ENCODE measurements at places on chromosomes 2 and 18.

DNA sequence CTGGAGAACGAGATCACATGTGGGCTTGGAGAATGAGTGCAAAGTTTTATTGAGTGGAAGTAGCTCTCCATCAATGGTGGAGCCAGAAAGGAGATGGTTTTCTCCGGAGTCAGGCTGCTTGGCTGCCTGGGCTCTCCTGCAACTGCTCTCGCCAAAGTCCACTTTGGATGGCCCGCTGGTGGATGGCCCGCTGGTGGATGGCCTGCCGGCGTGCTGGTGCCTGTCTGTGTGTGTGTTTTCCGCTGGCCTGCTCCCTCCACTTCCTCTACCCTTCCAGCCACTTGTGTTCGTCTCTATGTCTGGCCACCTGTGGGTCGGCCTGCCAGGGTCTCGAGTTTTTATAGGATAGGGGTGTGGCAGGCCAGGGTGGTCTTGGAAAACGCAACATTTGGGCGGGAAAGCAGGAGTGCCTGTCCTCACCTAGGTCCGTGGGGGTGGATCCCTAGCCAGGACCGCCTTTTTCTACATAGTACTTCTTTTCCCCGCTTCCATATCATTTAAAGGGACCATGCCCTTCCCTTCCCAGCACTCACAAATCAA, 1292.1 kb upstream of the PIK3C3 start:
- H3K27ac ChIP-seq: no peak overlapping the region
- H3K27me3 ChIP-seq: no peaks in the 10 kb centered on the region
- no peaks in the 10 kb centered on the region for H3K4me1 ChIP-seq
- no peak overlapping the region for H3K4me3 ChIP-seq
- no peaks in the 10 kb centered on the region for H3K36me3 ChIP-seq
- no peak for DNase-seq

DNA sequence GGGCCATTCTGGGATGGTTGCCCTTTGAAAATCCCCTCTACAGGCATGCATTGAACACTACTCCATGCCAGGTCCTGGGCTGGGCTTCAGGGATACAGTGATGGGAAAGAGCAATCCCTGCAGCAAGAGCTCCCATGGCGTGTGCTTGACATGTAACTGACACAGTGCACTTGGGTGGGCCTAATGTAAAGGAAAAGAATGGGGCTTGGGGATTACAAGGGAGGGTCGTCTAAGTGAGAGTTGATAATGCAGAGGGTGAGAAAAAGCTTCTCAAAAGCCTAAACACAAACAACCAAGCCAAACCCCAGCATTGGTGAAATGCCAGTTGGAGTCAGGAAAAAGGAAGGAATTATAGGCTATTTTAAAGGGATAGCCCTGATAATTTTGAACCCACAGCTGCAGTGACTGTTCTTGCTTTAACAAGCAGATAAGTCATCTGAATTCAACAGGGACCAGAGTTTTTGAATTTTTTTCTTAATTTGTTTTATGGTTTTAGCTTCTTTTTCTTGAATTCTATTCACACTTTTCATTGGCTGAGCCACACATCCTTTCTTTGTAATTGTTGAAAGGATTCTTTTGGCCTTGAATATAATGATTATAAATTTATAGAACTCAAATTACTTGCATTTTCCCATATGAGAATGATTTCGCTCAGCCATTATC, 308.7 kb downstream of the LPIN1 start:
- H3K4me1 ChIP-seq: no peaks in the 10 kb centered on the region
- no peak overlapping the region for H3K27ac ChIP-seq
- no peaks in the 10 kb centered on the region for H3K36me3 ChIP-seq
- DNase-seq: no peak

DNA sequence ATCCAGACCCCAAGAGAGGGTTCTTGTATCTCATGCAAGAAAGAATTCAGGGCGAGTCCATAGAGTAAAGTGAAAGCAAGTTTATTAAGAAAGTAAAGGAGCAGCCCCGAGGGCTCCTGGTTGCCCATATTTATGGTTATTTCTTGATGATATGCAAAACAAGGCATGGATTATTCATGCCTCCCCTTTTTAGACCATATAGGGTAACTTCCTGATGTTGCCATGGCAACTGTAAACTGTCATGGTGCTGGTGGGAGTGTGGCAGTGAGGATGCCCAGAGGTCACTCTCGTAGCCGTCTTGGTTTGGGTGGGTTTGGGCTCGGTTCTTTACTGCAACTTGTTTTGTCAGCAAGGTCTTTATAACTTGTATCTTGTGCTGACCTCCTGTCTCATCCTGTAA, 750.2 kb upstream of the FANCL start:
- DNase-seq: no peak
- H3K36me3 ChIP-seq: no peaks in the 10 kb centered on the region
- H3K4me1 ChIP-seq: no peaks in the 10 kb centered on the region
- H3K4me3 ChIP-seq: no peak overlapping the region
- H3K27ac ChIP-seq: no peak overlapping the region
- H3K27me3 ChIP-seq: no peaks in the 10 kb centered on the region

DNA sequence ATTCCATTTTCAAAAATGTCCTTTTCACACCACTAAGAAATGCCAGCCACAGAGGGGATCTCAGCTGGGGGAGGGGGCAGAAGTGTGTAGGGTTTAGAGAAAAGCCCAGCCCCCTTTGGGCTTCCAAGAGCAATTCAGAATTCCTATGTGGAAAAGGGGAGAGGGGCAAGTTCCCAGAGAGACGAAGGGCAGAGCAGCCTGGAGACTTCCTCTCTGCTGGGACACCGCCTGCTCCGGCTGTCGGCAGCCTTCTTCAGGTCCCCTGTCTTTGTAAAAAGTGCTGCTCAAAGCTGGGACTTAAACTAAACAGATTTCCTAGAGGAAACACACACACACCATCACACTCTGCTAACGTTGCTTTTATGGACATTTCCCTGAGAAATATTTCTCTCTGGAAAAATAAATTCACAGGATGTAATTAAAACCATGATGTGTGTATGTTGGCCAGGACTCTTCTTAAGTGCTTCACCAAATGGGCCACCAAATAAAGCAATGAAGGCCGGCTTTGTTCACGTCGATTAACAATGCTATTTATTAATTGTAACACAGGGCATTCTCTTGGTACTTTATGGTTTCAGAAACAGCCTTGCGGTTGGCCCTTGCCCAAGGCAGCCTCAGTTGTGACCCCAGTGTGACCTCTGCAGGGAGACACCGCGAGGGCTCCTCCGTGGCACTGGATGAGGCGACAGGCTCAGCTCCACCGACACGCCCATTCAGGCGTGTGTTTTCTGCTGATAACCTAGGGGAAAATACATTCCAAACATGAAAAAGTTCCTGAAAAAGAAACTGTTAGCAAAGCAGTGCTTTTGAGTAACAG, 5.6 kb upstream of the ASB1 start:
- H3K27ac ChIP-seq: no peak overlapping the region
- no peaks in the 10 kb centered on the region for H3K36me3 ChIP-seq
- no peak for DNase-seq
- H3K27me3 ChIP-seq: no peaks in the 10 kb centered on the region

DNA sequence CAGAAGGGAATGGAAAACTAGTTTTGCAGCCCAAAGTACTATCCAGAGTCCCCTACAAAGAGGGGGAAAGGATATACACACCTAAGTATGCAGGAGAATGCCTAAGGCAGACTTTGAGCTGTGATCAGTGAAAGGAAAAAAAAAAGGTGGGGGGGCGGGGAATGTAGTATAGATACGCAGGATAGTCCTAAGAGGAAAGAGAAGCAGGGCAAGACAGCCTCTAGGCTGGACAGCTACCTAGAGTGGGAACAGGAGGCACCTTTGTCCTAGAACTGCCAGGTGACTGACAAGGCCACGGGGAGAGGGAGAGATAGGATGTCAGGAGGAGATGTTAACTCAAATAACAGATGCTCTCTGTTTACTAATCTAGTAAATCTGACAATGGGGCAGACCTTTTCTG, 6.0 kb downstream of the REEP1 start:
- DNase-seq: no peak
- no peaks in the 10 kb centered on the region for H3K27me3 ChIP-seq
- no peak overlapping the region for H3K4me3 ChIP-seq
